ENCODE measurements at places on chromosomes 12 and 14. TPM values are rescaled to one million over a fixed set of nuclear protein-coding genes. Genes with fewer than 3 reads are reported as not detected.

Gene TPPP2
- not detected for total RNA-seq

Gene RNASE3
- total RNA-seq: not detected

Gene KRT73
- not detected for total RNA-seq

GRCh38 chr14:92649934-92650545 is 98.4 kb downstream of the LGMN start:
- H3K27me3 ChIP-seq: no peaks in the 10 kb centered on the region
- peak; percentile 73 for DNase-seq
- peaks cover 24% of the 10 kb centered on the region for H3K4me1 ChIP-seq
- H3K36me3 ChIP-seq: no peaks in the 10 kb centered on the region
- peak overlapping the region; percentile 100 for H3K27ac ChIP-seq

Data from uterus (tissue), 4 donors.